Inflammatory macrophage (primary cell): ENCODE measurements at places on chromosomes 7 and 10.

GRCh38 chr10:91907033-91907594 is 2.2 kb downstream of the FGFBP3 start:
- DNase-seq: no peak

DNA sequence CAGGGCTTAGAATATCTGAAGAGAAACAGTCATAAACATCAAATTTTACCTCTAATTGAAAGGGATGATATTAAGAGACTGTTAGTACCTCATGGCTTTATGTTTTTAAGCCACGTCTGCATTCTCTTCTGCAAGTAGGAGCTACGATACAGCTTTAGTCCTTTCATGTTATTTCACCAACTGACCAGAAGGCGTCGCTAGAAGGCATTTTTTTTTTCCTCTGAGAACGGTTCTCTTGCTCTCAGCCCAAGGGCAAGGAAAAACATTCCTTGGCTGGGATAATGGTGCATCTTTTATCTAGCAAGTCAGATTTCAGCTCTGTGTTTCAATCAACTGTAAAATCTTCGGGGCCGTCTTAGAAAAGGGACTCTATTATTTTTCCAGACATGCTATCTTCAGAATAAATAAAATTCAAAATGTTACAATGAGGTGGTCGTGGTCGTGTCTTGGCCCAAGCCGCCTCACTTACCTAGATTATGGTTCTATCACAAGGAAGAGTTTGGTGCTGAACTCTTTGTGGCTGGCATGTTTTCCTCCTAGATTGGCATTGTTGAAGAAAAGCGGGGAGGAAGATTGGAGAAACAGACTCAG is 41.6 kb upstream of the LYZL2 start:
- peak; percentile 63 for DNase-seq

GRCh38 chr7:38558761-38559345 is 72.3 kb downstream of the AMPH start:
- DNase-seq: no peak

DNA sequence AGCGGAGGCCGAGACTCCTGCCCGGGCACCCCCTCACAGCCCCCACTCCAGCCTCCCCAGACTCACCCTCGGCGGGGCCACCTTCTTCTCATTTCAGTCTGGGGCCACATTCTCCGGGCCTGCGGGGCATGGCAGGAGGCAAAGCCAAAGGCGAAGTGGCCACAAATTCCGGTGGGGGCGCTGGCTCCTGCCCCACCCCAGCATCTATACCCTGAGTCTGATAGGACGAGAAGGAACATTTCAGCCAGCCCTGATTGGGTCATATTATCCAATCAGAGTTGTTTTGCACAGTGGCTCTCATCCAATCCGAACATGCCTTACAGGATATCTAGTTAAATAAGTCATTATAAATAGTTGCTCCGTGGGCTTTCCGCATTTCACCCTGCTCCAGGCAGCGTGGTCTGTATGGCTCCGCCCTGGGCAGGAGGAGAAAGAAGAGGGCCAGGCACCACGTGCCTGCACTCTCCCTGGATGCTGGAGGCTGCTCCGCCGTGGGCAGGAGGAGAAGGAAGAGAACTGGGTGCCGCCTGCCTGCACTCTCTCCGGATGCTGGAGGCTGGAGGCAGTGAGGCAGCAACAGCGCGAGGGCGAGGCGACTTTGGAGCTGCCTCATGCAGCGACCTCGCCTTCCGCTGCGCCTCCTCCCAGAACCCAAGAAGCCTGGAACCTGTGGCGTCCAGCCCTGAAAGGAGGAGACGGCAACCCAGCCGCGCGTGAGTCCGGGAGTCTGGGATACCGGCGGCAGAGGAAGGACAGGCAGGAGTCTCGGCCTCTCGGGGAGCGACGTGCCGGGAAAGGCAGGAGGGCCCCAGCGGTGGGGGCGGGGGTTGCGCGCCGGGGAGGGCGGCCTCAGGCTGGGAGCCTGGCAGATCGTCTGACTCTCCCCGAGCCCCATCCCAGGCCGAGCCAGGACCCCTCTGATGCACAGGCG is 162.9 kb downstream of the ZNF33B start:
- DNase-seq: no peak

- DNase-seq: peak; percentile 79
Observed at GRCh38 chr7:37832194-37832593, 16.2 kb upstream of the NME8 start.
